ENCODE measurements at places on chromosomes 12 and 14.

- DNase-seq = no peak
These were observed 149.1 kb upstream of the FLRT2 start for GRCh38 chr14:85380881-85381280.

GRCh38 chr12:124434354-124434753, 133.1 kb downstream of the NCOR2 start:
- no peak for DNase-seq

DNA sequence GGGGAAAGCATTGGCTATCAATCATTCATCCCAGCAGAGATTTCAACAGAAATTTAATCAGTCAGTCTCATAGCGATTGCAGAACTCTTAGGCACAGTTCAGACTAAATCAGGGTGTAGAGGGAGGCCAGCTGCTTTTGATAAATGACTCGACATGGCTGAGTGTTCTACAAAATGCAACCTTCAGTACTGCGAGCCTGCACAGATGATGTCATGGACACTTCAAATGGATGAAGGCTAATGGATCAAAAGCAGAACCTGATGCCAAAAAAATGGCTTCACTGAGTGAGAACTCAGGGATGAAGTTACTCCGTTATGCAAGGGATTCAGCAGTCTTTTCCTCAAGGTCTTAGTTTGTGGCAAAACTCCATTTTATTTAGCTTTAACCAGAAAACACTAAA, 167.3 kb downstream of the DACT1 start:
- no peak for DNase-seq

DNA sequence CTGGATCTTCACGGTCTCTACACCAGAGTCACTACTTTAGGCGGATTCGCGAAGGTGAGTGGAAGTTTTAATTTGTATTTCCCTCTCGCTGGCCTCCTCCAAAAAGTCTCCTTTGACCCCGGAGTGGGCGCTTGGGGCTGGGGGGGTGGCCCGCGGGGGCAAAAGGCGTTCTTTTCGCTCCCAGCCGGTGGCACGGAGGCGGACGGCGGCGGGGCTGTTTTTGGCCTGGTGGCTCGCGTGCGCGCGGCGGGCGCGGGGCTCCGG, 510 bp downstream of the ARID2 start:
- DNase-seq = peak; percentile 44

DNA sequence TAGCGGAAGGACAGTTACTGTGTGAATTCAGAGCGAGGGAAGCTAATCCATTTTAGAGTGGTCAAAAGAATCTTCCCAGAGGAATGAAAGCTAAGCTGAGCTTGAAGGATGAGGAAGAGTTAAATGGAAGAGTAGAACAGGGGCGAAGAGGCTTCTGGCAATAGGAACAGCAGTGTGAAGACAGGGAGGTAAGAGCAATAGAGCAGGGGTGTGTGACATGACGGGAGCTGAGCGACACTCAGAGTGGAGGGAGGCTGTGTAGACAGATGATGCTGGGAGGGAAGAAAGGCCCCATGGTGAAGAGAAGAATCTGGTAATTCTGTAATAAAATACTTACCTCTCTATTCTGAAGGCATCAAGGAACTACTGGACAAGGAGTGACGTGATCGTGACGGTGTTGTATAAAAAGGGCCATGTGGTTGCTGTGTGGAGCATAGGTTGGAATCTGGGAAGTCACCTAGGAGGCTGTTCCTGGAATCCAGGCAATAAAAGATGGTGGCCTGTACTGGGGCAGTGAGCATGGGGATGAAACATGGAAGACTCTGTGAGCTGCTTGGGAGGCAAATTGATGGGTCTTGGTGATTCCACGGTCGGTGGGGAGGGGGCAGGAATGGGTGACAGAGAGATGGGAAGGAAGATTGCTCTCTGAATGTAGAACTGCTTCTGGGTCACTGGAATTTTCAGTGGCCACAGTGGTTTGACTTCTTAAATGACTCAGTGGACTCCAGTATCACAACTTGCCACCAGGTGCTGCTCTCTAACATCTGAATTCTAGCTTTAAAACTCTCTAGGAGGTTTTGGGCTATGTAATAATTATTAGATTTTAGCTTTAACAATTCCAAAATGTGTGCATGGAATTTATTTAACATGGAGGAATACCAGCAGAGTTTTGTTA, 164.1 kb downstream of the ATP23 start:
- no peak for DNase-seq

- DNase-seq = peak; percentile 60
These were observed 16.7 kb downstream of the OR9K2 start for GRCh38 chr12:55142669-55143565.

- DNase-seq = peak; percentile 49
These were observed 12.7 kb upstream of the HDAC7 start for GRCh38 chr12:47832263-47832933.
